NCI-H2029 (cell line): ENCODE measurements at places on chromosomes 12 and 14.

GRCh38 chr12:55001198-55001868 is 16.8 kb upstream of the TESPA1 start:
- DNase-seq = no peak

GRCh38 chr14:42508209-42508946 is 901.7 kb downstream of the LRFN5 start:
- no peak for DNase-seq

- DNase-seq = no peak
Measured at GRCh38 chr12:110105159-110105558, 19.0 kb upstream of the IFT81 start.

DNA sequence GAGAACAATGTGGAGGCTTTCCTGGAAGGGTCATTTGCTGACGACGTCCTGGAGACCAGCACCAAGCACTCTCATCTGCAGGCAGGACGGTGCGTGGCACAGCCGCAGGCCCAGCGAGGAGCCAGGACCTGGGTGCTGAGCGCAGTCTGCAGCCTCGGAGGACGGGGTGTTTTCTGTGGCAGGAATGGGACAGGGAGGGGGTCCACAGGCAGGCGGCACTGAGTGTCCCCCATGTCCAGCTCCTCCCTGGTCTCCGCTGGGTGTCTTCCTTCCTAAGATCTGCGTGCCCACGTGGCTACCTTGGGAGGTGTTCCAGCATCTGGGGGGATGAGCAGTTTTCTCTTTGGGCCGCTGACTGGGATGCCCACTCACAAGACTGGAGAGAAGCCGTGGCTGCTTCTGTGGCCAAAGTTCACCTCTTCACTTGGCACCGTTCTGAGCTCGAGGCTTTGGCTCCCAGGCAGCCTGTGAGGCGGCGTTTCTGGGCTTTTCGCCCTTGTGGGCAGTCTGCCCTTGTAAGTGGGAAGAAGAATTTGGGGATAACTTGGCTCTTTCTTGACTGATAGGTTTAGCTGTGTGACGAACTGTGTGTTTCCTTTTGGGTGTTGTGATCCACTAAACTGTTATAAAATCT is 72.2 kb downstream of the NOC4L start:
- no peak for DNase-seq

DNA sequence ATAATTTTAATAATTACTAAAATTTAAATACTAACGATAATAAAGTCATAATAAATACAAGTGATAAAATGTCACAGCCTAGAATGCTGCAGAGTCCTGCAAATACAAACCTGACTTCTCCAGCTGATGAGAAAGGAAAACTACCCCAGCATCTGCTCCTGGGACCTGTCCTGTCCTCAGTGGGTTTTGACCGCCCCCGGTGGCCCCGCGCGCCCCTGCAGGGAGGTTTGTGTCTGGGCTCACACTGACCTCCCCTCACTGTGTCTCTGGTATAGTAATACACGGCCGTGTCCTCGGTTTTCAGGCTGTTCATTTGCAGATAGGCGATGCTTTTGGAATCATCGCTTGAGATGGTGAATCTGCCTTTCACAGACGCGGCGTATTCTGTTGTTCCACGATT is 1139.4 kb downstream of the TMEM121 start:
- no peak for DNase-seq

DNA sequence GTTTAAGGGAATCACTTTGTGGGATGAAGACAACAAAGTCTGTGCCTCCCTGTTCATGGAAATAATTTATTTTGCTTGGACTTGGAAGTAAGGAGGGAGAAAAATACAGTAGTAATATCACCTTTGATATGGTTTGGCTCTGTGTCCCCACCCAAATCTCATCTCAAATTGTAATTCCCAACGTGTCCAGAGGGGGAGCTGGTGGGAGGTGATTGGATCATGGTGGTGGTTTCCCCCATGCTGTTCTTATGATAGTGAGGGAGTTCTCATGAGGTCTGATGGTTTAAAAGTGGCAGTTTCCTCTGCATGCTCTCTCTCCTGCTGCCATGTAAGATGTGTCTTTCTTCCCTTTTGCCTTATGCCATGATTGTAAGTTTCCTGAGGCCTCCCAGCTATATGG is 460.7 kb downstream of the NOVA1 start:
- no peak for DNase-seq

DNA sequence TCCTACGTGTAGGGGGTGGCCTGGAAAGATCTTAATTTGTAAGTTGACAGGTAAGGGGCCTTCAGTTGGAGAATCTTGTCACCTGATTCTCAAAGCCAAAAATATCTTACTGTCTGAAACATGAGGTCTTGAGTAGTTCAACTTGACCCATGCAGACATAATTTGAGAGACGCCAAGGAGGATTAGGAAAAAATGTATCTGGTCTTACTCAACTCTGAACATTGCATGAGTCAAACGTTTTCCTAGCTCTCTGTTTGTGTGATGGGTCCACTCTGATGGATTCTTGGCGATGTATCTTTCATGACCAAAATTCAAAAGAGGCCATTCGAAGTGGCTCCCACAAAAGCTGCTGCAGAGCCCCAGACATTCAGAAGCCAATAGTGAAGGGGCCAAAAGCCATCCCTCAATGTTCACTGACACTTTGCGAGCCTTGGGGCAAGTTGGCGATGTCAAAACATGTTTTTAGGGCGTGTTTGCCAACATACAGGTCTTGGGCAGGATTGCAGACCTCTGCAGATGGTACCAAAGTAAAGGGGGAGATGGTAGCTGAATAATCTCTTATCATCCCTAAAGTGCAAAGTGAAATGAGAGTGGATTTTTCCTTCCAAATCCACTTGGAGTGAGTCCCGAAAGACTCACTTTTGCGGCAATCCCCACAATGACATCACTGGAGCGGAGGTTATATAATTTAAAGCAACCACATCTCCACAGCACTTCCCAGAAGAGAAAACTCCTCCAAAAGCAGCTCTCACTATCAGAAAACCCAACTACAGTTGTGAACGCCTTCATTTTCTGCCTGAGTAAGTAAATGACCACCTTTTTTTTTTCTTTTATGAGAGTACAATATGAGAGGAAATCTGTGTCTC is at the start of gene BDKRB1:
BDKRB1 (plus strand) TSS at position 710 of the 866 bp plus-strand sequence. CDS start 7,473 bp downstream, outside the sequence.
- DNase-seq = no peak

DNA sequence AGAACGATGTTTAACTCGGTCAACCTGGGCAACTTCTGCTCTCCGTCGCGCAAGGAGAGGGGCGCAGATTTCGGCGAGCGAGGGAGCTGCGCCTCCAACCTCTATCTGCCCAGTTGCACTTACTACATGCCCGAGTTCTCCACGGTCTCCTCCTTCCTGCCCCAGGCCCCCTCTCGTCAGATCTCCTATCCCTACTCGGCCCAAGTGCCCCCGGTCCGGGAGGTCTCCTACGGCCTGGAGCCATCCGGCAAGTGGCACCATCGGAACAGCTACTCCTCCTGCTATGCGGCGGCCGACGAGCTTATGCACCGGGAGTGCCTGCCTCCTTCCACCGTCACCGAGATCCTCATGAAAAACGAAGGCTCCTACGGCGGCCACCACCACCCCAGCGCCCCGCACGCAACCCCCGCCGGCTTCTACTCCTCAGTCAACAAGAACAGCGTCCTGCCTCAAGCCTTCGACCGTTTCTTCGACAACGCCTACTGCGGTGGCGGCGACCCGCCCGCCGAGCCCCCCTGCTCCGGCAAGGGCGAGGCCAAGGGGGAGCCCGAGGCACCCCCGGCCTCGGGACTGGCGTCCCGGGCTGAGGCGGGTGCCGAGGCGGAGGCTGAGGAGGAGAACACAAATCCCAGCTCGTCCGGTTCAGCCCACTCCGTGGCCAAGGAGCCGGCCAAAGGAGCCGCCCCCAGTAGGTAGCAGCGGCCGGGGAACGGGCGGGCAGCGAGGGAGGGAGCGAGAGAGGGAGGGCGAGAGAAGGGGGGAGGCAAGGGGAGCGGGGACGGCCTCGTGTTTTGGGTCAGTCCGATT is 513 bp downstream of the HOXC11 start:
- no peak for DNase-seq
